Activated CD4-positive, alpha-beta T cell treated with anti-CD3 and anti-CD28 coated beads, Interleukin-2, amount 50 U/mL, for 1 hour (primary cell): ENCODE measurements at places on chromosomes 1 and 21.

DNA sequence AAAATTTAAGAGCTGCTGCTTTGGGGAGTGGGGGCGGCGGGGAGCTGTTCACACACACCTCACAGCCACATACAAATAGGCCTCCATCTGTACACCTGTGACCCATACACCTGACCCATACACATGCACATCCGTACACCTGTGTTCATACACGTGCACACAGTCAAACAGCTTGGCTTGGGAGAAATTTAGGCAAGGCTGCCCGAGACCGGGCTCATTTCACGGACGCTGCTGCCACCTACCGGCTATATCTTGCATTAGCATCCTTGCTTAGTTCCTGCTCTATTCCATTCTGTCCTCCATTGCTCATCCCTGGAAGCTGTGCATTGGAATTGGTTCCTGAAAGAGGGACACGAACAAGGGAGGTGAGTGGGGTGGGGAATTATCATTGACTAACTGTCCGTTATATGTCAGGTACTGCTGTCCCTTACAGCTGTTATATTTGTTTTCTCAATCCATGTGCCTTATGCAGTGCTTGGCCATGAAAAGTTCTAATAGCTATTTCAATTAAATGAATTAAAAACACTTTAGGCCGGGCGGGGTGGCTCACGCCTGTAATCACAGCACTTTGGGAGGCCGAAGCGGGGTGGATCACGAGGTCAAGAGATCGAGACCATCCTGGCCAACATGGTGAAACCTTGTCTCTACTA lies 37.1 kb upstream of the EPB41 start:
- DNase-seq, result peak; percentile 75

DNA sequence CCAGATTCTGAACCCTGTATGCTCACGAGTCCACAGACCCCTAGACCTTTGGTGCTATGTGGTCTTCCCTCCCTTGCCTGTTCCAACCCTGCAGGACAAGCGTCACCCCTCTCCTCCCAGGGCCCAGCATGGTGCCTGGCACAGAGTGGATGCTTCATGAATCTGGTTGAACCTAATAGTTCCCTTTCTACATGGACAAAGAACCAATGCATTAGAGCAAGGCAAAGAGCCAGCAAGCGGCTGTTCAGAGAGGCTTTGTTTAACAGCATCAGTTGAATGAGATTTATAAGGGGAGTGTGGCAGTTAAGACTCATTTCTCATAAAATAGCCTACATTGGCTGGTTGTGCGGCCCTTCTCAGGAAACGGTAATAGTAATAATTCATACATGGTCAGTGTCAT lies 14.9 kb downstream of the SLC26A9 start:
- DNase-seq, result no peak

DNA sequence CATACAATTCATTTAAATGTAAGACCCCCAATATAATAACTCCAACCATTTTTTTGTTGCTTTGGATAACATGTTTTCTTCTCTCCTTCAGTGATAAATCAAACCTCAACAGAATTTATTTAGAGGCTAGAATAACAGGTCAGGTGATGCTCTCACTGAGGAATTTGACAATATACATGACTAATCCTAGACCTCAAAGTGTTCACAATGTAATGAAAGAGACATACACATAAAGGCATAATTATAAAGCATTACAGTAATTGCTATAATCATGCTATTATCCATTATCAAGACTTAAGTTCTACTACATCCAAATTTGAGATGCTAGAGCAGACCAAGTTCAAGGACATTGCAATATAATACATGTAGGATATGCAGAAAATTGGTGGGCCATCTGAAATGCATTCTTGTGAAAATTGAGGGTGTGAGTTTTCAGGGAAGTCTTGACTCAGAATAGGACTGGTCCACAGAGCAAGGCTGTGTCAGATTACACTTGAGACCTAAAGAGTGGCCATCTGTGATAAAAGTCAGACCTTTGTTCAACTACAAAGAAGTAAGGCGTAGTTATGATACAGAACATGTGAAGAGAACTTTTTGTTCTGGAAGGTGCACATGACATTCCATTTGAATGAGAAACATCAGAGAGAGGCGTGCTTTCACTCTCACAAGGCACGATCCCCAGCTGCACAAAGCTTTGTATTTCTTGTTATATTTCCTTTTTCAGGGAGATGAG lies 45.5 kb downstream of the UTP25 start:
- no peak for DNase-seq

DNA sequence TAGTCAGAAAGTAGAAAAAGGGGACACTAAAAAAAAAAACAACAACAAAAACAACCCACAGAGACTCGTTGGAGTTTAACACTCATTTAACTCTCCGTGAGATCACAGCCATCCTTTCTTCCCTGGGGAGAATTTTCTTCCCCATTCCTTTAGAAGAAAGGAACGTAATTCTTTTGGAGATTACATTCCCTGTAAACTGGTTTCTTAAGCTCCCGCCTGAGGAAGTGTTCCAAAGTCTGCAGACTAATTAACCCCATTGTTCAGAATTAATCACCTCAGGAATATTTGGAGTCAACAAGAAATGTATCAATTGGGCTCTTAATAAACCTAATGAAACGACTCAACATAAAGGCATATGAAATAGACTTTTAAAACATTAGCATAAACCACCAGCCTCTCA lies 228.2 kb upstream of the CSF3R start:
- no peak for DNase-seq

GRCh38 chr1:211920141-211920572 lies 89.6 kb upstream of the LPGAT1 start:
- no peak for DNase-seq

DNA sequence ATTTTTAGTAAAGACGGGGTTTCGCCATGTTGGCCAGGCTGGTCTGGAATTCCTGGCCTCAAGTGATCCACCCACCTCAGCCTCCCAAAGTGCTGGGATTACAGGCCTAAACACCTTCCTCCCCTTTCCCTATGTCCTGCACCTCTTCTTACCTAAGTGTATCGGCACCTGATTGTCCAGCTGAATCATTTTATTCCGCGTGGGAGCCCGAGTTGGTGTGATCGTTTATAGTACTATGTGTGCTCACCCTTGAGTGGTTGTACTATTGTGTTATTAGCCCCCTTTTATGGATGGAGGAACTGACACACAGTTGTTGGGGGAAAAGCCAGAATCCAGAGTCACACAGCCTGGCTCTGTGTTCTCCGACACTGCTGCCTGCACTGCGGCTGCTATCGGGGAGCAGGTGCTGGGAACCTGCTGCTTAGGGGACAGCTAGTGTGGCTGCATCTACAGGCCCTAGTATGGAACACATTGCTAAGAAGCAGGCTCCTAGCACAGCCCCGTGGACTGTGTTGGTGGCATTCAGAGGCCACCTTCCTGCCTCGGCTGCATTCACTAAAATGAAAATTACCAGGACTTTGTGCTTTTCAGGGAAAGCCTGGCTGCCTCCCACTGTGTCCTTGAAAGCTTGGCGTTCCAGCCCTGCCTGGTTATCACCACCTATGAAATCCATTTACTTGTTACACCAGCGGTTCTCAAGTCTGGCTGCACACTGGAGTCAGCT lies 21.6 kb downstream of the ENO1 start:
- no peak for DNase-seq

DNA sequence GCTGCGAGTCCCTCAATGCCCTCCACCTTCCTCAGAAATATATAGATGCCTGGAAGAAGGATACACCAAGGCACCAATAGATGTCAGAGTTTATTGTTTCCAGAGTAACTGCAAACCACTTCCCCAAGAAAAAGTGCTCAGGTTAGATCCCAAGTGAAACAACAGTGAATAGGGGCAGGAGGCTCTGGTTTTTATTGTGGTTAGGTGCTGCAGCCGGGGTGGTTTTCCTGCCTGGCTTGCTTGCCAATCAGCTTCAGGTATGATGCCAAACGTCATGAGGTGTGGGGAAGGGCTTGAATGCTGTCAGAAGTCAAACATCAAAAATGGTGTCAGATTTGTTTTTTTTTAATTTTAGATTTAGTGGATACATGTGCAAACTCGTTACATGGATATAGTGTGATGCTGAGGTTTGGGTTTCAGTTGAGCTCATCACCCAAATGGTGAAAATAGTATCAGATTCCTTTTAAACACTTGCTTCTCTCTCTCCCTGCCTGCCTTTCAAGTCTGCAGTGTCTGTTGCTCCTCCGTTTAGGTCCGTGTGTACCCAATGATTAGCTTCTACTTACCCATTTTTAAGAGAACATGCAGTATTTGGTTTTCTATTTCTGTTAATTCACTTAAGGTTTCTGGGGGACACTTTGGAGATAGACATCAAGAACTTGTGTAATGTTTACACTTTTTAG lies 1317.0 kb downstream of the MRPL39 start:
- peak; percentile 6 for DNase-seq

- DNase-seq, result no peak
Observed at GRCh38 chr1:196214866-196215265, 393.4 kb downstream of the KCNT2 start.

DNA sequence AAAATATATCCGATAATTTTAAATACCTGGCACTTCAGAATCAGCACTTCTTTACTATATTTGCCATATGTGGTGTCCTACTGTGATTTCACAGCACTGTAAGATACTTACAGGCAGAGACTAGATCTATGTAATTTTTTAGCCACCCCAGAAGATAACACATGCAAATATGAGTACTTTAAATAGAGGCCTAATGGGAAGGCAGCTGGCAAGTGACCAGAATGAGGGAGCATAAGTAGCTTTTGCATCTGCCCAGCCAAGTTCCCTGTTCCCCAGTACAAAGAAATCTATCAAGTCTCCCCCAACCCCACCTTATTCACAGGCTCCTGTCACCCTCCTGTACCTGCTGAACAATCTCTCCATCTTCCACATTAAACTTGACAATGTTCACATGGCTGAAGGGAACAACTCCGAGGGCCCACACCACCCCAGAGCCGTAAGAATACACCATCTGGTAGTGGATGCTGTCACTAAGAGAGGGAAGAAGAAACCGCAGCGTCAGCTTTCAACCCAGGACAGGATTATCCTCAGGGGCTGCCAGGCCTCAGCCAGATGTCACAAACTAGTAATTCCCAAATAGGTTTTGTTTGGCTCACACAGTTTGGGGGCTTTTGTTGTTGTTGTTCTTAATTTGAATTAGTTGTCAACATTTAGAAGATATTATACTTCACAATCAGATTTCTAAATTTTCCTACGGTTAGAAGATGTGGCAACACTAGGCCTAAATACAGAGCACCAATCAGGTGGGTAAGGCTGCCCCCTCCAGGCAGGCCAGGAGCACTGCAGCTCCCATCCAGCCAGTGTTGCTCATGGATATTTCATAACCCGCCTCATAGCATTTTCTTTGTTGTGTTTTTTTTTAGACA lies 10.4 kb downstream of the EMC1 start:
- DNase-seq, result peak; percentile 74

DNA sequence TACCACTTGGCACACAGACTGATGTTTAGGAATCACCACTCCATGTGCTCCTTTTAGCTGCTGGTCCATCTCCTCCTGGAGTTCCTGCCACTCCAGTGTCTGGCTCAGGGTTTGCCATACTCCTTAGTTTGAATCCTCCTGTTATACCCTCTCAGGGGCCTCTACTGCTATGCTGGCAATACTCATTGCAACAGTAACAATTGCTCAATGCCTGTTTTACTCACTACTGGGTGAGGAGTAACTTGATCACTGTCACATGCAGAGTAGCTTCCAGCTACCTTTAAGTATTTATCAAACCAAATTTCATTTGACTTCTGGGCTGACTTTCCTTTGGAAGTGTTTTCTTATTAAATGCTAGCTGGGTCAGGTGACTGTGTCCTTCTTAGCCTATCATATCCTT lies 107.2 kb upstream of the WLS start:
- no peak for DNase-seq

DNA sequence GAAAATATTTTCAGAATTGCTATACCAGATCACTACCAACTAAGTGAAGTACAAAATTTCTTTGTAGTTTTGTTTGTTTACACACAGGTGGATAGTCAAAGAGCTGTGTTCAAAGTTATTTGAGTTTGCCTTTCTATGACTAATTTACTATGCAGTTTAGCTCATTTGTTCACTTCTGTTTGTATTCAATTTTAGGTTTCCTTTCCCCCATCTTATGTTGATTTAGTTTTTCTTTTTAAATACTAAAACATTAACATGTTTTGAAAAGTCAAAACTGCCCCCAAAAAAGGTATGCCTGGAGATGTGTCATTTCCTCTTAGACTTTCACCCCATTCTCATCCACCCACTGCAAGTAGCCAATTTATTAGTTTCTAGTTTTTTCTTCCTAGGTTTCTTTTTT lies 18.7 kb upstream of the RIPPLY3 start:
- DNase-seq, result no peak

DNA sequence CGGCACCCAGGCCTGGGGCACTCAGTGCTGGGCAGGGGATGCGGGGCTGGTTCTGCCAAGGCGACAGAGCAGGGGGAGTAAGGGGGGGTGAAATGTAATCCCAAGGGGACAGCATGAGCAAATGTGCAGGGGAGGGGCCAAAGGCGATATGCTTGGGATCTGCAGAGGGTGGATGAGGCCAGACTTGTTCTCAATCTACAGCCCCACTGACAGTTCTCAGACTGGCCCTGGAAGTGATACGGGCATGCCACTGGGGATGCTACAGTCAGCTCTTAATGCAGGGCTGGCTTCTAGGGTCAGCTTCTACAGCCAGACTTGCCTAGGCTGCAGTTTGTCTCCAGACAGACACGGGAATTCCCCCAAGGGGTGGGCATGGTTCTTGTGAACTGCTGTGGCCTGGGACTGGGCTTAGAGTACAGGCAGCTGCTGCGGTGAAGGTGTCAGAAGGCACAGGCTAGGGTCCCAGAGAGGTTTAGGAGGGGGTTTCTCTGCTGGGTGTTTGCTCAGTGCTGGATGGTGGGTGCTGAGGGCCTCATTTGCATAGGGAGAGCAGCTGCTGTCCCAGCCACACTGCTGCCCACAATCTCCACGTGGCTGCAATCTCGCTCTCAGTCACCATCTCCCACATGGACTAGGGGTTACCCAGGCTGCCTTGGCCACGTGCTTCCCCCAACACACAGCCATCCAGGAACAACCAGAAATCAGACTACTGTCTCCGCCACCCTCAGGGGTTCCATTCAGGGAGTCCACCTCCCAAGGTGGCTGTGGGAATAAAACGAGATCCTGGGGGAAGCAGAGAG lies 190.1 kb downstream of the HIVEP3 start:
- DNase-seq, result no peak

- DNase-seq, result no peak
Observed at GRCh38 chr1:162376691-162377090, at the start of gene SPATA46. TSS of gene SPATA46 (minus strand) at chr1:162376854. CDS start at chr1:162376790, 64 bp downstream.

DNA sequence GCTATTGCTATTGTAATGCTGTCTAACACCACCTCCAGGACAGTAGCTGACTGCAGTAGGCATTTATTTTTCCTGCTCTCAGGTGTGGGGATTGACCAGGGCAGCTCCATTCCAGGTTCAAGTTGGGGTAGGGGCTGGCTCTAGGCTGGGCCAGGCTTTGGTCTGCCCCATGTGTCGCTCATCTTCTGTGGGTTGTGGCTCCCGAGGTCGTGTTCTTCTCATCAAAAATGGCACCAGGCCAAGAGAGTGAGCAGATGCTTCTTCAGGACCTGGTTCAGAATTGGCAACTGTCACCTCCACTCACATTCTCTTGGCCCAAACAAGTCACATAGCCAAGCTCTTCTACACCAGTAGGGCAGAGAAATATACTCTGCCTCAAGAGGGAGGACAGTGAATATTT lies 133.7 kb downstream of the PTPRU start:
- no peak for DNase-seq

- no peak for DNase-seq
Observed at GRCh38 chr1:18942340-18942739, 14.1 kb downstream of the IFFO2 start.

GRCh38 chr1:151340870-151341754 lies 5.9 kb downstream of the RFX5 start:
- DNase-seq, result peak; percentile 24

GRCh38 chr1:179921981-179922872 lies 32.4 kb upstream of the CEP350 start:
- no peak for DNase-seq
